SK-N-MC (cell line): ENCODE measurements at places on chromosomes 3 and 15.

DNA sequence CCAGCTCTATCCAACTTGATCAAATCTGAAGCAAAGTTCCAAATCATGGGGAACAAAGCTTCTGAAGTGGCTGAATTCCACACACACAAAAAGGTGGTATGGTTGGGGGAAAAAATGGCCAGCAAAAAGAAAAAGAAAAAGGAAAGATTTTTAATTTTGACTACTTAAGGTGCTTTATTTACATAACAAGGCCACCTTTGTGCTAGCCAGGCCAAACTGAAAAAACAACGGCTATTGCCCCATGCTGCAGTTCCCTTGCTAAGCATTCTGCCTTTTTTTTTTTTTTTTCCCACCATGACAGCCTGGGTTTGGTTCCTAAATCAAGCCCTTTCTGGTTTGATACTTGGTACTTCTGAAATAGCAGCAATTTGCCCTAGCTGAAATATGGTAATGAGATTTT is 66.5 kb upstream of the DAZL start:
- DNase-seq = no peak

DNA sequence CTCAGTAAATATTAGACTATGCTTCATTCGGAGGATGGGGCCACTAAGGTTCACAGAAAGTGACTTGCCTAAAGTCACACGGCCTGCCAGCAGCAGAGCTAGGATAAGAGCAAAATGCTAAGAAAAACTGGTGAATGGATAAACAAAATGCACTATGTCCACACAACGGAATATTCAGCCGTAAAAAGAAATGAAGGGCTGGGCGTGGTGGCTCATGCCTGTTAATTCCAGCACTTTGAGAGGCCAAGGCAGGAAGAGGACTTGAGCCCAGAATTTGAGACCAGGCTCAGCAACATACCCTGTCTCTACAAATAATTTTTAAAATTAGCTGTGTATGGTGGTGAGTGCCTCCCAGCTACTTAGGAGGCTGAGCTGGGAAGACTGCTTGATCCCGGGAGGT is 7.7 kb downstream of the TKT start:
- DNase-seq = no peak

GRCh38 chr3:41331041-41331440 is 131.7 kb downstream of the CTNNB1 start:
- no peak for DNase-seq

DNA sequence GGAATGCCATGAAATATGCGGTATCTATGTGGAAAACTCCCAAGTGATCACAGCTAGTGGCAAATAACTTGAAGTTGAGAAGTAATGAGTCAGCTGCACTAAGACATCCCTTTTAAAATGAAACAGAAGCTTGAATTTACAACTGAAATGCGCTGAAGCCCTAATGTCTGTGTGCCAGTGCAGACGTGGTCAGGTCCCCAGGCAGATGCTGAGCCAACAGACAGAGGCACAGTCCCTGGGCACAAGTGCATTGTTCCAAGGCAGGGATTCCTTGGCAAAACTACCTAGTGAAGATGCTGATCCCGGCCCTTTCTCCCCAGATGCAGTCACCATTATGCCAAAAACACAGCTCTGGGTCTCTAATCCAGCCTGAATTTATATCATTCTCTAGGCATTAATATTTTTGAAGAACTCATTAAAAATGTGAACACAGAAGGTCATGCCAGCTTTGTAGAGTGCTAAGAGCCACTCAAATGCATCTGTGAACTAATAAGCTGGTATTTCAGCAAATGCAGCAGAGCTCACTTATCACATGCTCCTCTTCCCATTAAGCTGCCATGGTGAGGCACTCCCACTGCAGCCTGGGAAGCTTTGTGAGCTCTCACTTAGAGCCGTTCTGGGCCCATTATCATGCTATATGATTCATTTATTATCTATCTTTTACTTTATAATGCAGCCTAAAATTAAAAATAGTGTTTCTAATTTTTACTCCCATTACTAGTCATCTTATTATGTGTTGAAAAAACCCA is 200.1 kb downstream of the GABRB3 start:
- DNase-seq = no peak

- DNase-seq = no peak
Measured at GRCh38 chr3:75983609-75984290, 198.4 kb upstream of the ZNF717 start.

DNA sequence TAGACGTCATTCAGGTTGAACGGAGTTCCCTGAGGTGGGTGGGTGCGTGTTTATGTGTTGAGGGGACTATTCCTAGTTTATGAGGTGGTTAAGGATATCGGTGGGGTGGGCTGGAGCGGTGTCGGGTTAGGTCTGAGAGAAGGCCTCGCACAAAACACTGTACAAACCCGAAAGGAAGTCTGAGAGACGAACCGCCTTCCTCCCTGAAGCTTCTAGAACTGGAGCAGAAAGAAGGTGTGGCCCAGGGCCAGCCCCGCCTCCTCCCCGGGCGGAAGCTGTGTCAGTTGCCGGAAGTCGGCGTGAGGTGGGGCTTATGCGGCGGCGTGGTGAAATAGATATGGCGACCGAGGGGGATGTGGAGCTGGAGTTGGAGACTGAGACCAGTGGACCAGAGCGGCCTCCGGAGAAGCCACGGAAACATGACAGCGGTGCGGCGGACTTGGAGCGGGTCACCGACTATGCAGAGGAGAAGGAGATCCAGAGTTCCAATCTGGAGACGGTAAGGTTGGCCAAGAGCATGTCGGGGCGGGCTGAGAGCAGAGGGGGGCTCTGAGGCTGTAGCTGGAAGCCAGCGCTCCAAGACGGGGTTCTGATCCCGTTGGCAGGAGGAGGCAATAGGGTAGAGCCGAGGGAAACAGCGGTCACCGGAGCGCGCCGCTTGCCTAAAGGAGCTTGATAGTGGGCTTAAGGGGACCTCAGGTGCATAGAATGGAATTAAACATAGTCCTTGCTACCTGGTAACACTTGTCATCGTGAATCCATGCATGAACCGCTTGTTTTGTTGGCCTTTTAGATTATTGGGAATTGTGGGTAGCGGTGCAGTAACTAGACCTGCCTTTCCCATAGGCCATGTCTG is at the start of gene HYPK:
Gene HYPK, plus strand, starts transcription at position 314 of the 856 bp plus-strand sequence. Its CDS starts 24 bp downstream, at position 338.
- peak; percentile 34 for DNase-seq

DNA sequence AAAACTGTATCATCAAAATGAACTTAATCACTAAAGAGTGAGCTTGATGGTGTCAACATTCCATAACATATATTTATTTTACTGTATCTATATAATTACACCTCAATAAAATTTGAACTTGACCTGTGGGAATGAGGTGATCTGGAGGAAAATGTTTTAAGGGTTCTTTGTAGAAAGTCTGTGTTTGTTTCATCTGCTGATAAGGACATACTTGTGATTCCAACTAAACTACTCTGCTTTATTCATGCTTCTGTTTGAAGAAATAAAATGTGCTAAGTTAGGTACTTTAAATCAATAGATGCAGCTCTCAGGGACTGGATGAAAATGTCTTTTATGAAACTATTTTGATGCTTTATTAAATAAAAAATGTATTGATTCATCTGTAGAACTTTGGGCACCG is 11.6 kb upstream of the PLOD2 start:
- no peak for DNase-seq

- DNase-seq = no peak
Measured at GRCh38 chr15:29938361-29939335, 116.4 kb upstream of the TJP1 start.
